Foreskin keratinocyte (primary cell): ENCODE measurements at places on chromosomes 4 and X. TPM values are rescaled to one million over a fixed set of nuclear protein-coding genes. Genes with fewer than 3 reads are reported as not detected.

BMPR1B gene
- total RNA-seq: 0.10 and 0.21 TPM in 2 replicates

FANCB gene
- 7.1 and 9.3 TPM in 2 replicates for total RNA-seq

IL13RA2 gene
- total RNA-seq: 0.32 and 0.85 TPM in 2 replicates

- peak; percentile 22 for DNase-seq
These were observed at the start of gene ZFP42 for GRCh38 chr4:187995322-187996207. TSS of gene ZFP42 (plus strand) at chr4:187995771. CDS start at chr4:188002808, 7,037 bp downstream.

GRCh38 chrX:16745659-16746058 is 26.2 kb downstream of the SYAP1 start:
- DNase-seq: no peak

GRCh38 chrX:152451731-152451980 is 541 bp upstream of the GABRA3 start:
- no peak for DNase-seq

GRCh38 chrX:124098089-124098488 is 136.6 kb downstream of the STAG2 start:
- DNase-seq: peak; percentile 3

DNA sequence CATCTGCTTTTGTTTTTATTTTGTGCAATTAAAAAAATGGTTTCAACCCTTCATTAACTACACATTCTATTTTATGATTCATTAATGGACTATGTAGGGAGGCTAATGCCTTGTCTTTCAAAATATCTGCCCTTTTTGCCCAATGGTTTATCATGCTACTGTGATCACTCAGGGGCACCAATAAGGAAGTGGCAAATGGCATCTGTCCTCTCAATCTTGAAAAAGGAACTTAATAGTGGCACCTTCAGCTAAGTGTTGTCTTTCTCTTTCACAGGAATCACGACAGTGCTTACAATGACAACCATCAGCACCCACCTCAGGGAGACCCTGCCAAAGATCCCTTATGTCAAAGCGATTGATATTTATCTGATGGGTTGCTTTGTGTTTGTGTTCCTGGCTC is 57.1 kb downstream of the COMMD8 start:
- DNase-seq: no peak

- DNase-seq: no peak
These were observed 5.6 kb downstream of the KIAA0232 start for GRCh38 chr4:6788123-6788522.

- DNase-seq: peak; percentile 34
These were observed 1.7 kb downstream of the SPRY1 start for GRCh38 chr4:123398066-123398852.

DNA sequence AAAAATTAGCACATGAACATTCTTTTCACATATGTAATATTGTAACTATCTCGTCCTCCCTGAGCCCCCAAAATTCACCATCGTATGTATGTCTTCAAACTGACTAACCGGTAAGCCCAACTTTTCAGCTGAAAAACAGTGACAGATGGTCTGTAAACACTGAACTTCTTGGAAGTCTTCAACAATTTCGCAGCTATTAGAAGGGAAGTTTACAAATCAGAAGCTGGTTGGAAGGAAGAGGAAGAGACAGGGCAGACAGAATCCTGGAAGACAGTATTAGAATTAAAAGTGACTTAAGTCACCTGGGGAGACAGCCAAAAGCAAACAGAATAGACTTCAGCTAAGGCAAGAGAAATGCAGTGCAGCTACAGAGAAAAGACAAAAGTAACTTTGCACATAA is 858.4 kb downstream of the ADGRL3 start:
- DNase-seq: no peak

- DNase-seq: no peak
These were observed 60.3 kb upstream of the PPP2R3B start for GRCh38 chrX:447052-447451.

GRCh38 chr4:148332486-148332885 is 109.7 kb downstream of the NR3C2 start:
- DNase-seq: no peak

- DNase-seq: no peak
These were observed 43.2 kb downstream of the AKAP4 start for GRCh38 chrX:50157545-50158135.

- no peak for DNase-seq
These were observed 31.5 kb upstream of the UNC5C start for GRCh38 chr4:95580226-95580625.

- no peak for DNase-seq
These were observed 192.2 kb downstream of the FGF13 start for GRCh38 chrX:138519296-138519695.

- DNase-seq: peak; percentile 57
These were observed 384.4 kb downstream of the RAPGEF2 start for GRCh38 chr4:159487284-159487747.
